ENCODE measurements at places on chromosomes 5 and 9.

DNA sequence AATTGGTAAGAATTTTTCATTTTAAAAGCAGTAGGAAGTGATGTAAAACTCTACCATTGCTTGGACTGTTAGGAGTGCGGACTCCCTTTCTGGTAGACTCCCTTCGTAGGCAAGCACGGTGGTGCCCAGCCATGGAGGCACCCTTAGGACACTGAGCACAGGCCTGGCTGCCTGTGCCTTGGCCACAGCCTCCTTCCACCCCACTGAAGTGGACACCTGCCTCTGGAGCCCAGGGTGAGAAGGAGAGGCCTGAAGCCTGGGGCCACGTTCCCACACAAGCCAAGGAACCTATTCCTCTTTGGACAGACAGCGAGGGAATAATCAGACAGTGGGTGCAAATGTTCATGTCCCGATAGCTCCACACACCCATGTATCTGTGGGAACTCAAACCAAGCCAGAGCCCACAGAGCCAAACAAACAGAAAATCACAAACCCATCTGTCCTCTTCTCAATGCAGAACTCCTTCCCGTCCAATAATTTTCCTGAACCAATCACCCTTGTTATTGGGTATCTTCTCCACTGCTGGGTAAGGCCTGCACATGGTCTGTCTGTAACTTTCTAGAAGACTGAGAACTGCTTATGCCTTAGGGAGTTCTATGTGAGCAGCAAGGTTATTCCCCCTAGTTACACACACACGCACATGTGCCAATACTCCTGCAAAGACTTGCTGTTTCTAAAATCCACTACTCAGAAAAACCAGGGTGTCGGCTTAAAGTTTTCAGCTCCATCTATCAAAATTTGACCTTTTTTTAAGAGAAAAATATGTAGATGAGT lies 45.2 kb downstream of the UBE2QL1 start:
- DNase-seq: no peak

- DNase-seq: no peak
Measured at GRCh38 chr5:144195448-144195847, 24.8 kb downstream of the KCTD16 start.

- no peak for DNase-seq
Measured at GRCh38 chr5:126309860-126310259, 113.3 kb upstream of the GRAMD2B start.

DNA sequence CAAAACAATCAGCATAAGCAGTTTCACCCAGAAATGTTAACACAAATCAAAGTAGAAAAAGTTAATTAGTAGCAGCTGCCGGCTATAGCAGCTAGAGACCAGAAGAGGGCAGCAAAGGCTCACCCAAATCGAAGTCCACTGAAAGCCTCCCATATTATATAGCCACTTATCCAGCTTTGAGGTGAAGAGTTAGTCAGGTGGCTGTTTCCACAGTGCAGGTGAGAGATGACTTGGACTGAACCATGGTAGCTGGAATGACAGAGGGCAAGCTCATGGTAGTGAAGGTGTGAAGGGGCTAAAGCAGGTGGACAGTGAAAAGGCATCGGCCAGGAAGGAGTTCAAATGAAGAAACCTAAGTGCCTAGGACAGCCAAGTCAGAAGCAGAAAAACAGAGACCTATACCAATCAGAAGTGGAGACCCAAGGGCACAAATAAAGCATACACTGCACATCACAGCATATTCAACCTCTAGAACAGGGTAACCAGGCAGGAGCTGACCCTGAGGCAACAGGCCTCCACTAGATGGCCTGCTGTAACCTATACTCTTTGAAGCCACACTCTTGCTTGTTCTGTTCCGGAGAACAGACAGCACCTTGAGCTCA lies 7.2 kb upstream of the RNF38 start:
- DNase-seq: peak; percentile 47

- no peak for DNase-seq
Measured at GRCh38 chr5:115718927-115719326, 93.1 kb upstream of the TMED7 start.

GRCh38 chr5:54470677-54471076 lies 15.2 kb downstream of the HSPB3 start:
- DNase-seq: no peak

DNA sequence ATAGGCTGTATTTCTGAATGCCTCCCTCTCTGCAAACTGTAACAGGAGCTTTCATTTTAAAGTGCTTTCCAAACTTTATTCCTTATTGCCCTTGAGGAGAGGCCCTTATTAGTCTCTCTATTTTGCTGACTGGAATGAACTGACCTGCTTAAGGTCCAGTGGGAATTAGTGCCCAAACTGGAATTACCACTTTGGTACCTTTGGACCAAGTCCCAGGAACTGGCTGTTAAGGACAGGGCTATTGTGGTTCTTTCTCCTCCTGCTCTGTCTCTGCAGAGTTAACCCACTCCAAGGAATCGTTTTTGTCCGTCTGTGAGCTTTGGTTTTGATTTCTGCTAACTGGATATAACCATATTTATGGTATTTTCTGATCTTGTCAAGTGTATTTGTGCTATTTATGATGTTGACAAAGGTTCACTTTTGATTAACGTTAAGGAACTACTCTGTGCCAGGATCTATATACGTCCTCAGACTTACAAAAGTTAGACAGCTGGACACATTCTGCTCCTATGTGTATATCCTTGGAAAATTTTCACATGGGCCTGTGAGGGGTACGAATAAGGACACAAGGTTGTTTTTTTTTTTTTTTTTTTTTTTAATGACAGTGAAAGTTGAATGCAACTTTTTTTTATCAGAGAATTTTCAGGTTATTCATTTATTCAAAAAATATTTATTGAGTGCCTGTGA lies 189.1 kb upstream of the ANKRD55 start:
- no peak for DNase-seq

- no peak for DNase-seq
Measured at GRCh38 chr9:127763918-127764384, 14.5 kb downstream of the SH2D3C start.

- no peak for DNase-seq
Measured at GRCh38 chr9:96617439-96618185, 2.0 kb downstream of the CDC14B start.

- DNase-seq: no peak
Measured at GRCh38 chr5:66074901-66075300, 69.2 kb upstream of the SREK1 start.

GRCh38 chr9:121299467-121300282 lies 31.7 kb downstream of the GSN start:
- DNase-seq: peak; percentile 42

- no peak for DNase-seq
Measured at GRCh38 chr5:161190086-161190485, 338.1 kb upstream of the ATP10B start.
